Sigmoid colon (tissue), 7 donors: ENCODE measurements at places on chromosomes 5 and 9. TPM values are rescaled to one million over a fixed set of nuclear protein-coding genes. Genes with fewer than 3 reads are reported as not detected.
A peak's percentile ranks its signal among the peaks of the same experiment; 100 is the strongest.

IL3 gene
- total RNA-seq, result not detected

FREM1 gene
- total RNA-seq, result 21.0 TPM

SPINK13 gene
- not detected for total RNA-seq

CDKN2A gene
- total RNA-seq, result 6.1 TPM

MRPL36 gene
- total RNA-seq, result 32.4 TPM

FBP2 gene
- not detected for total RNA-seq

RMRP gene
- total RNA-seq, result 2,523 TPM

GRCh38 chr9:70053864-70054263 is 10.2 kb downstream of the MAMDC2 start:
- H3K4me1 ChIP-seq, result peaks cover 95% of the 10 kb centered on the region
- H3K4me3 ChIP-seq, result no peak overlapping the region
- H3K36me3 ChIP-seq, result peaks cover 5% of the 10 kb centered on the region
- no peaks in the 10 kb centered on the region for H3K27me3 ChIP-seq
- DNase-seq, result peak; percentile 66

DNA sequence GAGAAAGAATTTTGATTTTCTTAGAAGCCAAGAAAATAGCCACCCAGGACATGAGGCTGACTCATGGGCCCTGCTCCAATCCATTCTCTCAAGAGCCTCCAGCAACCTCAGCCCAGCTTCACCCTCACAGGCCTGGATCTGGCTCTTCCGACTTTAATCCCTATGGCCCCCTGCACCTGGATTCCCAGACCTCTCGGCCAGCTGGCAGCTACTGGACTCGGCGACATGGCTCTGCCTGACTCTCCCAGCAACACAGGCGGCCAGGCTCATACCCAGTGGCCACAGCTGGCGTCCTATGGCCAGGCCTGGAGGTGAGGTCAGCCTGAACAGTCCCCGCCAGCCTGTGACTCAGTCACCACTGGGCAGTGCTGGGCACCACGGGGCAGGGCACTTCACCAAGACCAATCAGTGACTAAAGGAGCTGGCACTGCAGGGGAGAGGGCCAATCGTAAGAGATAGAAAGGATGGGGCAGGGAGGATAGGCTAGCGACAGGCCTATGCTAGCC is 6.2 kb upstream of the PDLIM4 start:
- no peaks in the 10 kb centered on the region for H3K36me3 ChIP-seq
- no peaks in the 10 kb centered on the region for H3K27me3 ChIP-seq
- peak; percentile 63 for DNase-seq
- peaks cover 10% of the 10 kb centered on the region for H3K4me1 ChIP-seq

- H3K27me3 ChIP-seq, result no peaks in the 10 kb centered on the region
- H3K4me3 ChIP-seq, result no peak overlapping the region
- no peak overlapping the region for H3K27ac ChIP-seq
These were observed 1.4 kb downstream of the OTULIN start for GRCh38 chr5:14665949-14666348.

DNA sequence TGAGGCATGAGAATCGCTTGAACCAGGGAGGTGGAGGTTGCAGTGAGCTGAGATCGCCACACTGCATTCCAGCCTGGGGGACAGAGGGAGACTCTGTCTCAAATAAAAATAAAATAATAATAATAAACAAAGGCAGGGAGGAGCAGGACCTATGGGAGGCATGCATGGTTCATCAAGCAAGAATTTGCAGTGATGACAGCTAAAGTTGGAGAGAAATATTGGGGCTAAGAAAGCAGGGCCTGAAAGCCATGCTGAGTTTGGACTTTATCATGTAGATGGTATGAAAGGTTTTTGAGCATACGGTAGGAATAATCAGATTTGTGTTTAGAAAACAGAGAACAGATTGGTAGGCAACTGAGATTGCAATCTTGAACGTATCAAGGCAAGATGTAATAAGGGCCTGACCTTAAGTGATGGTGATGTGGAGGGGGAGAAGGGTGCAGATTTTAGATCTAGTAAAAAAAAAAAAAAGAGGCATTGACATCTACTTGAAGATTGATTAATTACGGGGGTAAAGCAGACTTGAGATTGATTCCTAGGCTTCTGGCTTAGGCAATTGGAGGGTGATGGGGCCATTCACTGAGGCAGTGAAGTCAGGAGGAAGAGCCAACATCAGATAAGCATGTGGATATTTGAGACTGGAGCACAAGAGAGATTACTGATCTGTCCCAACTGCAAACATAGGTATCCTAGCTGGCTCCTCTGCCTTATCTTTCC is 50.7 kb downstream of the CFAP95 start:
- H3K4me3 ChIP-seq, result no peak overlapping the region
- no peaks in the 10 kb centered on the region for H3K27me3 ChIP-seq
- H3K27ac ChIP-seq, result no peak overlapping the region
- DNase-seq, result no peak

GRCh38 chr9:28502189-28502588 is 928.9 kb upstream of the C9orf72 start:
- H3K4me3 ChIP-seq, result no peak overlapping the region
- H3K36me3 ChIP-seq, result no peaks in the 10 kb centered on the region
- H3K27me3 ChIP-seq, result no peaks in the 10 kb centered on the region
- no peak for DNase-seq
- no peak overlapping the region for H3K27ac ChIP-seq

- no peaks in the 10 kb centered on the region for H3K27me3 ChIP-seq
- H3K27ac ChIP-seq, result no peak overlapping the region
- no peak for DNase-seq
- H3K4me3 ChIP-seq, result no peak overlapping the region
These were observed 1.1 kb upstream of the FRRS1L start for GRCh38 chr9:109168170-109168569.

DNA sequence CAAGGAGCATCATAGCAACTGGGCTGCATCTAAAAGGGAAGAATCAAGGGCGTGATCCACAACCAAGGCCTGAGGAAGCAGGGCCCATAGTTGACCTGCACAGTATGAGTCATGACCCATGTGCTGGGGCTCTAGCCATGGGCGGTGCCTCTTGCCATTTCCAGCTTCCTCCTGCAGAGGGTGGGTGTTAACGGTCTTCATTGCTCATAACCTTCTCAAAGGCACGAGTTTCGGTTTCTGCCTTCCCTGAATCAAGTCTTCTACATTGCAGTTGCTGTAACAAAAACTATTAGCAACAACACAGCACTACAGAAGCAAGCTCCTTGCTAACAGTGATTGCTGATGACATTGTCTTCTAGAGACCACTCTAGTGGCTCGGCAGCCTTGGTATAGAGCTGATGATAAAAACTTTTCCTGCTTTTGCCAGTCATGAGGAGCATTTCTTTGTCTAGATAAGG is 66.9 kb downstream of the CTSL start:
- no peaks in the 10 kb centered on the region for H3K27me3 ChIP-seq
- no peaks in the 10 kb centered on the region for H3K36me3 ChIP-seq
- H3K27ac ChIP-seq, result peak overlapping the region; percentile 48
- H3K4me3 ChIP-seq, result no peak overlapping the region
- no peaks in the 10 kb centered on the region for H3K4me1 ChIP-seq
- peak; percentile 90 for DNase-seq

DNA sequence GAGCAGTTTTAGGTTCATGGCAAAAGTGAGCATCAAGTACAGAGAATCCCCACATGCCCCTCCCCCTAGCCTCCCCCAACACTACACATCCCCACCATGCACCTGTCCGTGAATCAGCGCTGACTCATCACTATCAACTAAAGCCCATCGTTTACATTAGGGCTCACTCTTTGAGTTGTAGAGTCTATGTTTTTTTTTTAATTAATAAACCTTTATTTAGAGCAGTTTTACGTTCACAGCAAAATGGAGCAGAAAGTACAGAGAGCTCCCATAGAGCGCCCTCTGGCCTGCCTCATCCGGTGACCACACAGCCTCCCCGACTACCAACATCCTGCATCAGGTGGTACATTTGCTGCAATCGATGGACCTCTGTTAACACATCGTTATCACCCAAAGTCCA is 47.9 kb upstream of the UNC5A start:
- no peak overlapping the region for H3K4me3 ChIP-seq
- no peaks in the 10 kb centered on the region for H3K36me3 ChIP-seq
- DNase-seq, result peak; percentile 10
- H3K27ac ChIP-seq, result no peak overlapping the region
- no peaks in the 10 kb centered on the region for H3K4me1 ChIP-seq

GRCh38 chr9:135087899-135088347 is 455 bp downstream of the OLFM1 start:
- peaks cover 46% of the 10 kb centered on the region for H3K27me3 ChIP-seq
- peak overlapping the region; percentile 50 for H3K4me3 ChIP-seq
- peak overlapping the region; percentile 27 for H3K27ac ChIP-seq
- H3K4me1 ChIP-seq, result peaks cover 31% of the 10 kb centered on the region
- DNase-seq, result no peak
- H3K36me3 ChIP-seq, result no peaks in the 10 kb centered on the region

- peaks cover 11% of the 10 kb centered on the region for H3K4me1 ChIP-seq
- H3K27ac ChIP-seq, result no peak overlapping the region
- H3K4me3 ChIP-seq, result no peak overlapping the region
These were observed 576.2 kb downstream of the BNC2 start for GRCh38 chr9:16294133-16294770.

- H3K27me3 ChIP-seq, result no peaks in the 10 kb centered on the region
- peak overlapping the region; percentile 74 for H3K4me3 ChIP-seq
- peaks cover 22% of the 10 kb centered on the region for H3K36me3 ChIP-seq
- H3K27ac ChIP-seq, result peak overlapping the region; percentile 90
- DNase-seq, result no peak
- H3K4me1 ChIP-seq, result peaks cover 21% of the 10 kb centered on the region
These were observed 293 bp downstream of the CENPP start for GRCh38 chr9:92325991-92326500.

DNA sequence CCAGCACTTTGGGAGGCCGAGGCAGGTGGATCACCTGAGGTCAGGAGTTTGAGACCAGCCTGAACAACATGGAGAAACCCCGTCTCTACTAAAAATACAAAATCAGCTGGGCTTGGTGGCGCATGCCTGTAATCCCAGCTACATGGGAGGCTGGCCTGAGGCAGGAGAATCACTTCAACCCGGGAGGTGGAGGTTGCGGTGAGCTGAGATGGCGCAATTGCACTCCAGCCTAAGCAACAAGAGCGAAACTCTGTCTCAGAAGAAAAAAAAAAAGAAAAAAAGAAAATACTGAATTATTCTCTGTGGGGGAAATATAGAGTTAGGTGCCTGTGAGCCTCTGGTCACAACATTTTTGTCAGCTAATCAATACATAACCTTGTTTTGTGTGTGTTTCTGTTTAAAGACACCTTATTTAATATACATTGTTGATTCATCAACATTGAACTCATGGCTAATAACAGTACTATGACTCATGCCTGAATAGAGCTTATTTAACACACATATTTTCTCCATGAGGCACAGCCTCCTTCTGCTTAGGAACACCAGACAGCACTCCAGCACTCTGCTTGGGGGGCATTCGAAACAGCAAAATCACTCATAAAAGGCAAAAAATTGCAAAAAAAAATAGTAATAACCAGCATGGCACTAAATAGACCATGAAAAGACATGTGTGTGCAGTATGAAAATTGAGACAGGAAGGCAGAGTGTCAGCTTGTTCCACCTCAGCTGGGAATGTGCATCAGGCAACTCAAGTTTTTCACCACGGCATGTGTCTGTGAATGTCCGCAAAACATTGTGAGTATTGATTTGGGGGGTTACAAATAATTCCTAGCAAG is at the start of gene IL31RA:
Gene IL31RA (plus strand): TSS at position 519 of the 836 bp plus-strand sequence. CDS start 214 bp downstream, at position 733.
- no peaks in the 10 kb centered on the region for H3K36me3 ChIP-seq
- no peak for DNase-seq
- H3K4me3 ChIP-seq, result no peak within 1 kb of the TSS
- no peaks in the 10 kb centered on the region for H3K27me3 ChIP-seq

DNA sequence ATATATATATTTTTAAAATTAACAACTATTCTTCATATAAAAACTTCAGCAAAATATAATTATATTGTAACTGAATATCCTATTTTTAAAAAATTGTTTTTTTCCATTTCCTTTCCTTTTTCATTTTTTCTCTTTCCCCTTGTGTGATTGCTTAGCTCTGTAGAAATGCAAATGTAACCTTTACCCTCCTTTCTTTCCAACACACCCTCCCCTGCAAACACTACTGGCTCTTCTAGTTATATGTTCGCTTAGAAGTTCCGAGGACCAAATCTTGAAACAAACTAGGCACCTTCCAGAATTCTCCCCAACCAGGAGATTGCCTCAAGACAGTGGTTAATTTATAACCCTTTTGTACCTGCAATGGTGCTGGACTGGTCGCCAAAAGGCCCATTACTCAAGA is 1980.0 kb upstream of the CDH6 start:
- no peak overlapping the region for H3K27ac ChIP-seq
- no peak for DNase-seq
- H3K4me3 ChIP-seq, result no peak overlapping the region
- no peaks in the 10 kb centered on the region for H3K27me3 ChIP-seq
- H3K4me1 ChIP-seq, result no peaks in the 10 kb centered on the region

DNA sequence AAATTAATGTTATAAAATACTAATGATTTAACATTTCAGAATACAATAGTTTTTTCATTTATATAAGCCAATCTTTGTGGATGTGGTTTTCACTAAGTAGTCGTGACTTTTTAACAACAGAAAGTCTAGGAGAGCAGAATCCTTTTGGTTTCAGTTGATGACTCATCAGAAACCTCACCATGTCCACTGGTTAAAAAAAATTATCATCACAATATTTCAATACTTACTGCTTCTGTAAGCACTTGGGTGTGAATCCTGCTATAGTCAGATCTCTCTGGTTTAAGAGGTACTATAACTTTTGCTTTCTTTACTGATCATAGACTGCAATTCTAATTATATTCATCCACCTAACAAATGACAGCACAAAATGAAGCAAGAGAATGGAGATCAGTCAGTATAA is 77.2 kb downstream of the MRPS30 start:
- no peak for DNase-seq
- H3K27ac ChIP-seq, result no peak overlapping the region
- H3K36me3 ChIP-seq, result no peaks in the 10 kb centered on the region
- no peaks in the 10 kb centered on the region for H3K27me3 ChIP-seq
